ENCODE measurements at places on chromosomes 12 and 14. TPM values are rescaled to one million over a fixed set of nuclear protein-coding genes. Genes with fewer than 3 reads are reported as not detected.

Gene KLRG1
- total RNA-seq = 40.9 TPM

Gene CCNB1IP1
- 36.2 TPM for total RNA-seq

Gene AKT1
- total RNA-seq = 212 TPM

Gene WIF1
- not detected for total RNA-seq

Gene POU6F1
- total RNA-seq = 0.32 TPM

Gene AQP6
- total RNA-seq = under 0.01 TPM

All from epithelial cell of umbilical artery (primary cell).